Mucosa of gallbladder (tissue), 1 donor: ENCODE measurements at places on chromosomes 2 and 18.

GRCh38 chr2:116487336-116487735 is 1327.2 kb upstream of the DDX18 start:
- no peak for DNase-seq

DNA sequence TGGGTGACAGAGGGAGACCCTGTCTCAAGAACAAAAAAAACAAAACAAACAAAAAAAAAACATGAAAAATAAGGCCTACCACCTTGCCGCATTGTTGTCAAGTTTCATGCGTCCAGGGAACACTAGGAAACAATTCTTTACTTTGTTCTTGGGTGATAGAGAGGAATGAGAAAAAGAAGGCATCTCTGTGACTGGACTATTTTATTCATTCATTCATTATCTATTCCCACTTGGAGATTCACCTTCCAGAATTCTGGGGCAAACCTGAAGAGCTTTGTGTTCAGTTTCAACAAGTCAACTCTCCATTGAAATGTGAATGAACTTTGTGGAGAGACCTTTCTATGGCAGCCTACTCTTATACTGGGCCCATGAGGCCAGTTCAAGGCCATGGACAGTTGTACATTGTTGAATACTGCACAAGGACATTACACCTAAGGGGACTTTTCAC is 88.5 kb upstream of the NDUFV2 start:
- DNase-seq = no peak

DNA sequence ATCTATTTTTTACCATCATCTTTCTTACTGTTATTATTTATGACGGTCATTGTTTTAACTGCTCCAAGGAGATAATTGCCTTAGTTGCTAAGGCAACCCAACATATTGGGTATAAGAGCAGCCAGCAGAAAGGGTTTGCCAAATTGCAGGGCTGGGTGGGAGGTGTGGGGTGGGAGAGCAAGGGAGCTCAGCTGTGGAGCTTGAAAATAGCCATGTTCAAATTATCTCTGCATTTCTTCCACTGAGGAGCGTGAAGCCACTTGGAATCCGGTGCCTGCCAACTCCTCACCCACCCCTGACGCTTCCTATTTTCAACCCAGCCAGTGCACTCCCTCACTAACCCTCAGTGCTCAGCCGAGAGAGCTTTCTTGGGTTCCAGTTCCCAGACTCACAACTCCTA is 60.8 kb downstream of the SETBP1 start:
- DNase-seq = no peak

GRCh38 chr18:23798824-23799223 is 109.6 kb downstream of the LAMA3 start:
- no peak for DNase-seq

GRCh38 chr2:101763496-101764333 is 66.2 kb downstream of the MAP4K4 start:
- DNase-seq = no peak

DNA sequence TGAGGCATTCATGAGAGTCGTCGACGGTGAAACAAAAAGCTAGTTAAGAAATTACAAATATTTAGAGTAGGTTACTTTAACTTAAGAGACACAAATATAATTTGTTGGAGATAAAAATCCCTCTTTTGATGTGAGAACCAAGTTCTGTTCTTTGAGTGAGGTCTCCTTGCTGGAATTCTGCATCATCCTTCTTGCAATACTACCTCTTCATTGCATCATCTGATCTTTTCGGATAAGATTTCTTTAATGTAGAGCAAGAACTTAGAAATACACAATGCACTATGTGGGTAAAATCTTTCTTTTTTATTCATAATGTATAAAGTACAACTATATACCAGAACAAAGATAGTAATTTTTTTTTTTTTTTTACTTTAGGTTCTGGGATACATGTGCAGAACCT is 118.4 kb downstream of the ARL4C start:
- DNase-seq = no peak

DNA sequence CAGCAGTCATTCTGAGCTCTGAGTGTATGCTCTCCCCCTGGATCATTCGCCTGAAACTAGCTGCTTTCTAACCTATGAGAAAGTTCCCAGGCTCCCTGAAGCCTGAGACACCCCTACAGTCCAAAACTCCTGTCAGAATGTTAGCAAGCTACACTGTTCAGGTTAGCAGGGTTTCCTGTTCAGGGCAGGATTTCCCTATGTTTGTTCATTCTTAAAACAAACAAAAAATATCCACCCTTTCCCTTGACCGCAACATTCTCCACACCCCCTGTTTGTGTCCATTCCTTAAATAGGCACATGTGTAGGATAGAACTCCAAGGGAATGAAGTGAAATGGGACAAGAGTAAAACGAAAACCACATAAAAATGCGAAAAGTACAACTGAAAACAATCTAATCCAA is 83.1 kb downstream of the KLF7 start:
- no peak for DNase-seq

DNA sequence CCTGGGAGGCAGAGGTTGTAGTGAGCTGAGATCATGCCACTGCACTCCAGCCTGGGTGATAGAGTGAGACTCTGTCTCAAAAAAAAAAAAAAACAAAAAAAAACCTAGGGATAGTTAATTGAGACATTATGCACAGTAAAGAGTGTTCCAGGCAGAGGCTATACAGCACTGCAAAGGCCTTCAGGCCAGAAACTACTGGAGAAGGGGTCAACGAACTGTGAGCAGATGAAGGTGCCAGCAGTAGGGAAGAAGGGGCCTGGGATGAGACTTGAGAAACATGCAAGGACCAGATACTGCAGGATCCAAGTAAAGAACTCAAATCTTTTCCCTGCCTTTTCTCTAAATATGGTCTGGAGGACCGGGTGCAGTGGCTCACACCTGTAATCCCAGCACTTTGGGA is 26.0 kb upstream of the PCBP1 start:
- no peak for DNase-seq

GRCh38 chr2:144711630-144712549 is 192.0 kb upstream of the ZEB2 start:
- DNase-seq = no peak

- DNase-seq = no peak
Measured at GRCh38 chr2:96167407-96168013, 22.3 kb upstream of the DUSP2 start.

GRCh38 chr18:8910843-8911242 is 191.7 kb upstream of the NDUFV2 start:
- no peak for DNase-seq

GRCh38 chr2:55175254-55176093 is 56.6 kb downstream of the CLHC1 start:
- DNase-seq = no peak

- DNase-seq = no peak
Measured at GRCh38 chr2:127511917-127512316, 14.4 kb downstream of the IWS1 start.

DNA sequence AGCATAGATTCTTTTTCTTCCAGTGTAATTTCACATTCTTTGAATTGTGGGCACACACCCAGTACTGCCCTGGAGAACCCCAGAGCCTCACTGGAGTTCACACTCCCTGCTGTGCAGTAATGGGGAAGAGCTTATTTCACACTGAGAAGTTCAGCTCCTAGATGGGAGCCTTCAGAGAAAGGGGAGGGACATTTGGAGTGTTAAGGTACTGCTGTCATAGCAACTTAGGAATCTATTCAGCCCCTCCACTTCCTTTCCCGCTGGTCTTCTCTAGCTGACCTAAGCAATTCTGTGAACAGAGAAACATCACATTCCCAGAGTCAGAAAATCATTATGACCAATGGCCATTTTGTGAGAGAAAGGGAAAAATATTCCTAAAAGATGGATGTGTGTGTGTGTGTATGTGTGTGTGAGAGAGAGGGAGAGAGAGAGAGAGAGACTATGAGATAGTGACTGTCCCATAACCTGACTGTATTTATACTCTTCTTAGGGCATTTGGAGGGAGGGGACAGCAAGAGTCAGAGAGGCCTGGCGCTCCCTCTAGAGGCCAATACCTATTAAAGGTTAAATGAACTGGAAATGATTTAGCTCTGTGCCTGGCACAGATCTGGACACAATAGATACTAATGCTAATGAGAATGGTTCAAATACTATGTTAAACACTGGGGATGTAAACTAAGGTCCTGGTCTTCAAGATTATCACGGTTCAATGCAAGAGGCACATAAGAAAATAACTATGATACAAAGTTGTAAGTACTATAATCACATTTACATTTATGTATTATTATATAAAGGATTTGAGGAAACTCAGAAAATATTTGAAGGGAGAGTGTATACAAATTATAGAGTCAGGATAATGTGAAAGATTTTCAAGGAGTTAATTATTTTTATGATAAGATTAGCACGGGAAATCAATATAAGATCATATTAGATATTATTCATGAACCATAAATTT is 41.5 kb upstream of the RPE start:
- peak; percentile 38 for DNase-seq

GRCh38 chr2:44708661-44709000 is 232.9 kb upstream of the SIX3 start:
- DNase-seq = no peak

GRCh38 chr2:128359841-128360240 is 41.2 kb upstream of the HS6ST1 start:
- DNase-seq = no peak

DNA sequence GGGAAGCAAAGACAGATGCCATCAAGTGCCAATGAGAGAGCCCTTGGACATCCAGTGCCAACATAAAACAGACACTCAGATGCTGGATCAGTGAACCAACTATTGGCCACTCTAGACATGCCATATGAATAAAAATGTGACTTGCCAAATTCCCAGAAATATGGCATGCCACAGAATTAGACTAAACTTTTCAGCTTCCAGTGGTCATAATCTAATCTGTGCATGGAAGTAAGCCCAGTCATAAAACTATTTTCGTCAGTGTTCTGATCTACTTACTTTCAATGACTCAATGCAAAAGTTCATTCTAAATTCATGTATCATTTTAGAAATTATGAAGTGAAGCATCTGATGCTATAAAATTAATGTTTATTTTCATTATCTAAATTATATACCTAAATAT is 1506.2 kb upstream of the NXPH2 start:
- no peak for DNase-seq

- no peak for DNase-seq
Measured at GRCh38 chr2:219027511-219028055, 13.7 kb downstream of the CFAP65 start.

DNA sequence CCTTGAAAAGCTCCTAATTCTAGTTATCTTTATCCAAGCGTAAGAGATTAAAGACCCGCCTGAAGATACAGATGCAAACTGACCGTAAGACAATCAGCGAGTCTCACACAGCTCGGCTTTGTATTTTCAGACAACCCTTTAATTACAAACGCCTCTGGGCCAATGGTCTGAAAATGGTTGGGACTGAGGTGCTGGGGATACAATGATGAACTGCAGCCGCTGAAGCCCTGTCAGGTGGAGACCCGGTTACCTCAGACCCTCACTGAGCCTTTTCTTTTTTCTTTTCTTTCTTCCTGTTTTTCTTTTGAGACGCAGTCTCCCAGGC is 715 bp upstream of the CFAP36 start:
- DNase-seq = no peak

DNA sequence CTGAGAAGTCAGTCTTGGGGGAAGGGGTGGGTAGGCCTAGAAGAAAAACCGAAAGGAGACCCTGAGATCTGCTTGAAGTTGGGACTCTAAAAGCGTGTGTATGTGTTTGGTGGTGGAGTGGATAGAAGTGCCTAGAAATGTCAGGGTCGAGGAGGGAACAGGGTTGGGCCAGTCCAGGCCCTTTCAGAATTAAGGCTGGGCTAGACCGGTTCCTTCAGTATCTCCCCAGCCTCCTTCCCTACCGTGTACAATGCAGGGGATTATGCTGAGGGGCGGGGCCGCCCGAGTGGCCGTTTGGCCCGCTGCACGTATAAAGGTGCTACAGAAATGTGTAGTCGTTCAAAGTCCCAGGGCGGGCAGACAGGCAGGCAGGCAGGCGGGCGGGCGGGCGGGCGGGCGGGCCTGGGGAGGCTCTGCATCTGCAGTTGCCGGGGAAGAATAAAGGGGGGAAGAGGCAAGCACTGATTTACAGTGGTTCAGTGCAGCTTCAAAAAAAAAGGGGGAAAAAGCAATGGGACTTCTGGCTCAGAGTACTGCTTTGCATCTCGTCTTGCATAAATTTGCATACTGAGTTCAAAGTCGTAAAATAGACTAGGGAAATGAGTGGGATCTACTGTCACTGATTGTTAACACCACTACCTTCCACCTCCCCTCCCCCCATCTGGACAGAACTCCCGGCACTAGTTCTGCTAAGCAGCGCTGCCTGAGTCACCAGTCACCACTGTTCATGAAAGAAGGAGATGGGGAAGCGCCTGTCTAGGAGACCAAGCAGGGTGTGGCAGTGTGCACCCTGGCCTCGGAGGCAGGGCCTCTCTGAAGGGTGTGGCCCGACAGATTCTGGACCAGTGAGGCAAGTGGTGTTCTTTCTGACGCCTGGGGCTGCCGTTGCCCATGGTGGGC is 3.6 kb downstream of the IGFBP2 start:
- DNase-seq = peak; percentile 33

- no peak for DNase-seq
Measured at GRCh38 chr18:11146238-11146946, 3.0 kb downstream of the PIEZO2 start.
